ENCODE measurements at places on chromosomes 5 and 9.

DNA sequence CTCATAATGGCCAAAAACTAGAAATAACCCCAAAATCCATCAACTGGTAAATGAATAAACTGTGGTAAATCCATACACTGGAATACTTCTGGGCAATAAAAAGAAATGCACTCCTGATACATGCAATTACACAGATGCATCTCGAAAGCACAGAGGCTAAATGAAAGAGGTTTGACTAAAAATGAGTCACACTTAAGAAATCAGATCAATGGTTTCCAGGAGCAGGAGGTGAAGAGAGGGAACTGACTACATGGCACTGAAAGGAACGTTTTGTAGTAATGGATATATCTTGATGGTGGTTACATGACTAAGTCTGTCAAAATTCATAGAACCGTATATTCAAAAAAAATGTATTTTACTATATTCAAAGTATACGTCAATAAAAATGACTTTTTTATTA is 42.4 kb downstream of the STRBP start:
- no peak for DNase-seq

- DNase-seq: no peak
Observed at GRCh38 chr5:122170620-122171019, 41.3 kb downstream of the ZNF474 start.

- no peak for DNase-seq
Observed at GRCh38 chr9:36503172-36504088, 69.3 kb upstream of the MELK start.

DNA sequence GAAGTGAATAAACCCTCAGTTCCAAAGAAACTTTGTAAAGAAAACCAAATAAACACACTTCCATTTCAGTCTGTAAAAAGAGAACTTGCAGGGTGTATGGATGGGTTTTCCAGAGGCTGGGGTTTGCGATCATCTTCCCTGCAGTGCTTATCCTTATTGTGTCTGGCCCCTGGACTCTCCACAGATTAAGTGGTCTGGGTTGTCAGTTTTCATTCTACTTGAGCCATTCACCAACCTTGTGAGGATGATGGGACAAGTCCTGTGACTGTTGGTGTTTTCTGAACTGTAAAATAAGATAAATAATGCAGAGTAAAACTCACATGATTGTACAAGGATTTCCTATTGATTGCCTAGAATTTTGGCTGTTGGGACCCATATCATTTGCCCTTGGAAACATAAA is 166.1 kb upstream of the MOCS2 start:
- DNase-seq: no peak

DNA sequence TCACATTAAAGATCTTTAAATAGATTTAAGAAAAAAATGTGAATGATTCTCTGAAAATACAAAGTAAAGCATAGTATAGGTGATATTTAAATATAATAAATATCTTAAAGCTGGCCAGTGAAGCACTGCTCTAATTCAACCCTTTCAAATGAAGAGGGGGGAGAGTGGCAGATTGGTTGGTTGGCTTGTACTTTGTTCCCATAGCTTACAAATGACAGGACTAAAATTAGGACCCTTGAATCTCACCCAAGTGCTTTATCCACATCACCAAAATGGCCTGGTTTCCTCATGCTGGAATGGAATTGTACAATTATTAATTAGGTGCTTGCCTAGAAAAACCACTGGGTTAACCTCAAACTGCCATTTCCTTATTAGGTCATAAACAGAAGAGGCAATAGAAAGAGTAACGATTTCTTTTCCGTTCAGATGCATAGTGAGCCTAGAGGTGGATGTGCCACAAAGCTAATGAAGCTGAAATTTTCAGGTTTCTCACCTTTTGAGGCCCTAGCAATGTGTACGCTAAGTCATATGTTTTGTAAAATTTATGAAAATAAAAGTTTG is 354.5 kb upstream of the CDH6 start:
- DNase-seq: no peak

DNA sequence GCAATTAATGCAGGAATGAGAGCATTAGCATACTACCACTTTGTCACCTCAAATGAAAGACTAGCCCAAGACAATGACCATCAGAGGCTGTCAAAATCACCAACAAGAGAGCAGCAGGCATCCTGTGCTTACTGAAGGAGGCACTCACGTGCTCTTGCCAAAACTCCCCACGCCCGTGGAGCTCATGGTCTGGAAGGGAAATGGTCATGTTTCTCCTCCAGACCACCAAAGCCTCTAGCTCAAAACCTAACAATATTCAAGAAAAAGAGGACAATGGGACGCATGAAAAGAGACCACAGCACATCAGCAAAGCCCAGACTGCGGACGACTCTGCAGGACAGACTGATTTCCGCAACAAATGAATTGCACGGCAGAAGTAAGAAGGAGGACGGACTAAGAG is 12.8 kb downstream of the AKNA start:
- no peak for DNase-seq

DNA sequence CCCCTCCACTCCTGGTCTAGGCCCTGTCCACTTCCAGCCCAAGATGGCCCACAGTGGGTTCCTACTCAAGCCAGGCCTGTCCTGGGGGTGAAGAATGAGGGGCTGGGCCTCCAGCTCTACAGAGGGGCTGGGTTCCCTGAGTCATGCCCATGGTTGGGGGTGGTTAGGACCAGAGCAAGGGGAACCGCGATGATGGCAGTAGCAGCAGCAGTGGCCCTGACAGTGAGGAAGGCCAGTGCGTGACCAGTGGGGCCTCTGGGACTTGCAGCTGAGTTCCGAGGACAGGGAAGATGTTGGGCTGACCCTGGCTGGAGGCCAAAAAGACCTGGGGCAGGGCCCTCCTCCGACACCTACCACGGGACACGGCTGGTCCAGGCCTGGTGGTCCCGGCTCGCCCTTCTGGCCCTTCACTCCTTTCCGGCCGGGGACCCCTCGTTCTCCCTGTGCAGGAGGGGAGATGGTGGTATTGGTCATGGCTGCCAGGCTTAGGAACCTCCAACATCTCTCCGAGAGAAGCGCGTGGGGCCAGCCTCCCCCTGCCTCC is 9.2 kb upstream of the PHYKPL start:
- DNase-seq: no peak

DNA sequence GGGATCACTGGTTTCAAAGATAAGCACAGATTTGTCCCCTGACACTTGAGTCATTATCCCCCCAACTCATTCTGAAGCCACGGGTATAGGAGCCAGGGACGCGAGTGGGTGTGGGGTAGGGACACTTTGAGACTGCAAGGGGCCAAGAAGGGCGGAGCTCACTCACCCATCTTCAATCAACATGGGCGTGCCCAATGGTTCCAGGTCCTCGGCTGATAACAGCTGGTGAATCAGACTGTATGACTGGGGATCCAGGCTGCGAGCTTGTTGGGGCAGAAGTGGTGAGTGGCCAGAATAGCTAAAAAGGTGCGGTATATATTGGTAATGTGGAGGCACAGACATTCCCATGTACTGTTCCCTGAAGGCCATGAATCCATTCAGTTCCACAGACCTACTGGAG is 30.7 kb upstream of the NR5A1 start:
- DNase-seq: no peak

- no peak for DNase-seq
Observed at GRCh38 chr5:8382456-8382855, 513.5 kb downstream of the MTRR start.

DNA sequence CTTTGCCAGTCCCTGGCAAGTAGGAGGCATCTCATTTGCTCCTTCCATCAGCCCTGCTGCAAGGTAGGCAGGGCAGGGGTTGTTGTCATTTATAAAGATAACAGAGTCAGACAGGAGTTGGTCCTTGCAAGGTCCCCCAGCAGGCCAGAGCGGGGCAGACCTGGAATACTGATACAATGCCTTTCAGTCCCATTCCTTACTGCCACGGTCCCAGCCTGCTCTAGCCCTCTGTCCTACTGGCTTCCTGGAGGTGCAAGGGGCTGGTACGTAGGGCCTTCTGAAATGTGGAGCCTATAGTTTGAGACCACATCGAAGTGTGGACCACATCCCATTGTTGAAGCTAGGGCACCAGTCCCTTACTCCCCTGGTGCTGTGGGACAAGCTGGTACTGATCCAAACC is 42.8 kb upstream of the PITX1 start:
- DNase-seq: no peak

GRCh38 chr9:72365525-72366256 is 683 bp upstream of the ZFAND5 start:
- DNase-seq: peak; percentile 97

- no peak for DNase-seq
Observed at GRCh38 chr5:112061666-112062065, 304.7 kb upstream of the NREP start.

- DNase-seq: no peak
Observed at GRCh38 chr5:146101646-146102045, 3.7 kb downstream of the PLAC8L1 start.

- no peak for DNase-seq
Observed at GRCh38 chr5:168885324-168886120, 306.4 kb upstream of the PANK3 start.

DNA sequence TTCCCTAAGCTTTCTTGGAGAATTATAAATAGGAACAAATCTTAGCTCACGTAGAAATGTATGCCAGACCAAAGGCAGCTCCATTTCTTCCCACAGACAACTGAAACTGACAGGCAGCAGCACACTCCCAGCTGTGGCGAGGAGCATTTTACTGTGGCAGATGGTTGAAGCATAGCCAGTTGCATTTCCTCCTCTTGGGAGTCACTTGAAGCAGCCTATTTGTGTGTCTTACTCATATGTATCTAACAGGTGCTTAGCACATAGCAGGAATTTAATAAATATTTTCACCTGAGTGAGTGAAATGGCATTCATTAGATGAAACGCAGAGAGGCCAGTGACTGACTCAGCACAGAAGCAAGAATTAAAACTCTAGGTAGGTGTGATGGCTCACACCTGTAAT is 12.3 kb upstream of the MTMR12 start:
- no peak for DNase-seq

DNA sequence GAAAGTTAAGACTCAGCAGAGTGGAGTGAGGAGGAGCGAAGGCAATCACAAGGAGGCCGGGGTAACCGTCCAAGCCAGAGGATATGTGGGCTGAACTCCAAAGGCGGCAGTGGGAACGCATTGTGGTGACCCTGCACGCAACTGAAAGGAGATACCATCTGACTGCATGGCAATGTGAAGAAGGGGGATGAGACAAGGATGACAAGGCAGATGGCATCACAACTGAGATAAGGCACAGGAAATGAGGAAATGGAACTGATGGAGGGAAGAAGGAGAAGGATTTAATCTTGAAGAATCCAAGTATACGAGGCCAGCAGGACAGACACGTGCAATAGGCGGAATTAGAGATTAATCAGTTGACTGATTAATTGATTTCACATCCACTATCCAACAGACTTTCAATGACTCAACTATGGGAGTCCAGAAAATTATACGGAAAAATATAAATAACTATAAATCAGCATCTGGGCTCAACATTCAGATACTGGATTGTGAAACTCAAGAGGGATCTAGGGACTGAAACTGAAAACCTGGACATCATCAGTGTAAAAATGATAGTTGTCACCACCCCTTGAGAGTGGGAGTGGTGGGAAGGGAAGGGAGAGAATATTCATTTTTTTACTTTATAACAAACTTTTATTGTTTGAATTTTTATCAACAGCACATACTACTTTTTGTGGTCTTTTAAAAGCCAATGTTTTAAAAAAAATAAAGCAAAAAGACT is 86.1 kb downstream of the ARL15 start:
- no peak for DNase-seq

GRCh38 chr5:58987193-58987592 is 404.3 kb downstream of the RAB3C start:
- no peak for DNase-seq

DNA sequence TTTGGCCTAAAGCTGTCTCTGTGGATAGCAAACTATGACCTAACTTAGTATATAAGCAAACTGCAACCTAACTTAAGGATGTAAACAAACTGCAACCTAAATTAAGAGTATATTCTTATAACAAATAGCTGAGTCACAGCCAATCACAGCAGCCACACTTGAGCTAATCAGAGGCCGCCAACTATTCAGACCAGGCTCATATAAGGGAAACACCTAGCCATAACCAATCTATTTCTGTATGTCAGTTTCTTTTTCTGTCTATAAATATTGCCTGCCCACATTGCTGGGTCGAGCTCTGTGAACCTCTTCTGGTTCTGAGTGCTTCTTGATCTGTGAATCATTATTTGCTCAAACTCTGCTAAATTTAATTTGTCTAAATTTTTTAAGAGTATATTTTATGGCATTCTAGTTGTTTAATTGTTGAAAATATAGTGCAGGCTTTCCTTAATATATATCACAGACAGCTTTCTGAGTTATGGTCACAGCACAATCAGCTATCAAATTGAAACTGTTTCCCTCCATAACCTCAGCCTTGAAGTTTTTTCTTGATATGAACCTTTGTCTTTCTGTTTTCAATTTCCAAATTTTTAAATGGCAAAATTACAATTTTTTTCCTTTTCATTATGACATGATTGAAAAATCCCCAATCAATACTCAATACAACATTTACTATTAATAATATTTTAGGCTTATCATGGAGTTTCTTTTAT is 327.1 kb upstream of the NUDT12 start:
- no peak for DNase-seq

GRCh38 chr5:179166171-179166885 is 106.2 kb downstream of the ZNF354C start:
- DNase-seq: no peak

DNA sequence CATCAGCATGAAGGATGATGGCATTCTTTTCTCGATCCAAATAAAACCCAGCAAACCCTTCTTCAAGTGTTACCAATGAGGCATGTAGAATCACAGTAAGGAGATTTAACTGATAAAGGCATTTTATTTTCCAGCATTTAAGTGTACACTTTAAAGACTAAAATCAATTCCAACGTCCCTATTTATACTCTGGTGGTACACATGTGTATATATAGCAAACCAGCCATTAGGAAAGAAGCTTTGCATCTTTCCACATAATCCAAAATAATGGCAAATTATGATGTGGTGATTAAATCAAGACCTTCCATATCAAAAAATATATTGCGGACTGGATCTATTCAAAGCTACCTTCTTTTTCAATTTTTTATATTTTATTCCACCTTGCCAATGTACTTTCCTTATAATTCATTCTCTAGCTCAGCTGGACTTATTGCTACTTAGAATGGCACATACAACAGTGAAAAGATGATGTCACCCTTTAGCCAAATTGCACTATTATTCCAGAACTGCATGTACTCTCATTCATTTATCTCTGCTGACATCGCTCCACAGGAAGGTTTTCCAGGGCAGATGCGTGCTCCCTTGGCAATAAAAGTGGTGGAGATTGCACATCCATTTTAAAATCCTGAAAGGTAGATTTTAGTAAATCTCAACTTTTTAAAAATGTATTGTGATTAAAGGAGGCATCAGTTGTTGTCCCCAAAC is 63.3 kb upstream of the SLC30A5 start:
- no peak for DNase-seq

Data from lower leg skin (tissue), 4 donors.